ENCODE measurements at places on chromosomes 6 and 20. TPM values are rescaled to one million over a fixed set of nuclear protein-coding genes. Genes with fewer than 3 reads are reported as not detected.

DNA sequence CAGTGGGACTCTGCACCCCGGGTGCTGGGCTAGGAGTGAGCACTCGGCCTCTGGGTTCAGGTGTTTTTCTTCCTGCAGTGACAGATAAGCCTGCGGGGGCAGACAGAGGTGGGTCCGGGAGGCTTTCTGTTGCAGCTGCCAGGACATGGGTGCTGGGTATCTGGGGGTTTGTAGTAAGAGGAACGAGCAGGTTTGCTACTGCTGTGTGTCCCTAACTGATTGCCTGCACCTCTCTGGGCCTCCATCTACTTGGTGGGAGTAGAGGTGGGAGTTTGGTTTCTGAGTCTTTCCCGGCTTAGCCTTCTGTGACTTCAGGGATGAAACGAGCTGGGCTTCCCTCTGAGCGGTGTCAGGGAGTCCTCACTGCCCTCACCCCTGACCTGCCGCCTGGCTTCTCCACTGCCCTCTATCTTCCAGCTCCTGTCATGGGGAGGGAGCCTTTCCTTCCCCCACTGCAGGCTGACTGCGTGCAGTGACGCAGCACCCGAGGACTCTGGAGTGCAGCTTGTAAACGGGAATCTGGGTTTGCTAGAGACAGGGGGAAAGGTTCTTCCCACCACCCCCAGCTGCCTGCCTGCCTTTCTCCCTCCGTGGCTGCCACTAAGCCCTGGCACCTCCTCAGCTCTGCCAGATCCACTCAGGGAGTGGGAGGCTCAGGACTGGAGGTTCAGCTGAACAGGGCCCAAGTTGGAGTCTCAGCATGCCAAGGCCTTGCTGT is 6.7 kb downstream of the DLGAP4 start:
- peak; percentile 4 for DNase-seq

DNA sequence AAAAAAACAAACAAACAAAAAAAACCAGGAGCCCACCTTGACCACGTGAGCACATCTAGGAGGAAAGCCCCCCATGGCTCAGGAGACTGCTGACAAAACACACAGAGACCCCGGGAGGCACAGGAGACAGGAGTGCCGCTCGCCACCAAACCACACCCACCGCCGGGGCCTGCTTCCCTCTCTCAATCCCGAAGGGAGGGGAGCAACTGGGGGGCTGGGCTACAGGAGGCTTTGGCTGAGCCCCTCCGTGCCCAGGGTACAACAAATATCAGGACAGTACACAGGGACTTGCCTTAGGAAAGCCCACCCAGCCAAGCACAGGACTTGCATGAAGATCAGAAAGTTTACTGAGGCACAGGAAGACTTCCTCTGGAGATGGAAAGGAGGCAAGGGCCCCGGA is 102.5 kb downstream of the TAF4 start:
- DNase-seq: no peak

- peak; percentile 49 for DNase-seq
Observed at GRCh38 chr6:170159022-170159965, 131.6 kb downstream of the DLL1 start.

GRCh38 chr20:40704828-40705227 is 15.8 kb upstream of the MAFB start:
- DNase-seq: no peak

DNA sequence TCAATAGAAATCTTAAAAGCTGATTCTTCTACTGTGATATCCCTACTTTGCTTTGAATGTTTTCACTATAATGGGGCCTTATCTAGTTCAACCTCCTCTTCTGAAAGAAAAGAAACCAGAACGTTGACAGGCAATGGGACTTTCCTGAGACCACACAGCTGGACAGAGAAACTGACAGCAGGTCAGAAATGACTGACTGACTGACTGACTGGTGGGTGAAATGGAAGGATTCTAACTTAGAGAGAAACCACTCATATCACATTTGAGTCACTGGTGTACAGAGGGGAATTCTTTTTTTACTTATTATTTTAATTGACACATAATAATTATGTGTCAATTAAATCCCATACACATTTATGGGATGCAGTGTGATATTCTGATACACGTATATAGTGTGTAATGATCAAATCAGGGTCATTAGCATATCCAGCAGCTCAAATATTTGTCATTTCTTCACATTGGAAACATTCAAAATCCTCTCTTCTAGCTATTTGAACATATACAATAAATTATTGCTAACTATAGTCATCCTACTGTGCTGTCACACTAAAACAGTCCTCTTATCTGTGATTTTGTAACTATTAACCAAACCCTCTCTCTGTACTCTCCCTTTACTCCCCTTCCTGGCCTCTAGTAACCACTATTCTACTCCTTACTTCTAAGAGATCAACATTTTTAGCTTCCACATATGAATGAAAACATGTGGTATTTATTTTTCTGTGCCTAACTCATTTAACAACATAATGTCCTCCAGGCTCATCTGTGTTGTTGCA is 64.8 kb upstream of the NRSN1 start:
- DNase-seq: no peak

GRCh38 chr6:37987018-37987417 is 167.5 kb downstream of the ZFAND3 start:
- no peak for DNase-seq

GRCh38 chr6:14009431-14009830 is 84.7 kb downstream of the RNF182 start:
- no peak for DNase-seq

- peak; percentile 66 for DNase-seq
Observed at GRCh38 chr6:111030008-111031007, 48.5 kb downstream of the RPF2 start.

GRCh38 chr6:170522565-170523183 is 30.4 kb downstream of the PSMB1 start:
- DNase-seq: peak; percentile 40

GRCh38 chr6:153862139-153862538 is 176.9 kb upstream of the OPRM1 start:
- DNase-seq: no peak

- DNase-seq: no peak
Observed at GRCh38 chr6:72931325-72931887, 293.9 kb downstream of the KHDC1L start.

DNA sequence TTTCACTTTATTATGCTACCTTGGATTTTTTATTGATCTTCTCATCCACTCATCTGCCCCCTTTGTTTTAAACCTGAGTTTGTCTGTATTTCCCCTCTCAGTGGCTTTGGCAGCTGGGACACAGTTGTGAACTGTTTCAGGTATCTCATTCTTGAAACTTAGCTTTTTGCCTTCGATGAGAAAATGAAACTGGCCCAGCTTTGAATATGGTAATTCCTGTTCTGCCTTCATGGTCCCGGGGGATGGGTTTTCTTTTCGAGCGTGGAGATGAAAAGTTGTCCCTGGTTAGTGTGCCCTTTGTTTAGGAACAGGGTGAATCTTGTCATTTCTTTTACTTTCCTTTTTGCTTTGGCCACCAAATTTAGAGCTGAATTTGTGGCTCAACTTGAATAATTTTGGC is 25.6 kb downstream of the DHX35 start:
- DNase-seq: no peak

GRCh38 chr6:31114970-31115849 is 610 bp downstream of the PSORS1C1 start:
- DNase-seq: no peak

DNA sequence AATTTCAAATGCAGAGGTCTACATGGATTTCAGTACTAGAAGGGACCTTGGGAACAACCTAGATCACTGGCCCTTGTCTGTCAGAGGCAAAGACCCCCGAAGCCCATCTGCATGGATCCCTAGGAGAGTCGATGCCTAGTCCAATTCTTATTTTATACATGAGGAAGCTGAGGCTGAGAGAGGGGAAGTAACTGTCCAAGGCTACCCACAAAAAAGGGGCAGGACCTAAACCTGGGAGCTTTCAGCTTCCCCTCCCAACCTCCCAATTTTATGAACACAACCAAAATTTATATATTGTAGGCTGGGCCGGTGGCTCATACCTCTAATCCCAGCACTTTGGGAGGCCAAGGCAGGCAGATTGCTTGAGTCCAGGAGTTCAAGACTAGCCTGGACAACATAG is 73.2 kb downstream of the TRERF1 start:
- DNase-seq: no peak

- DNase-seq: no peak
Observed at GRCh38 chr6:35751594-35751993, 14.8 kb downstream of the ARMC12 start.

SH3BGRL2 gene
- 14.6 TPM for total RNA-seq

THBS2 gene
- total RNA-seq: 33.4 TPM

NSFL1C gene
- 78.2 TPM for total RNA-seq

MOG gene
- not detected for total RNA-seq

PLEKHG1 gene
- 58.7 TPM for total RNA-seq

IL17F gene
- total RNA-seq: not detected

PERP gene
- total RNA-seq: 48.1 TPM

BTN2A1 gene
- total RNA-seq: 19.1 TPM

FITM2 gene
- total RNA-seq: 10.0 TPM

OXT gene
- not detected for total RNA-seq

CAPN11 gene
- 2.3 TPM for total RNA-seq

Measured in kidney (tissue), 22 donors.